Pericardium fibroblast (primary cell): ENCODE measurements at places on chromosomes 3 and 15. TPM values are rescaled to one million over a fixed set of nuclear protein-coding genes. Genes with fewer than 3 reads are reported as not detected.

The CAND2 gene
- total RNA-seq, result 2.3 and 6.0 TPM in 2 replicates

The TOMM70 gene
- total RNA-seq, result 26.8 and 37.1 TPM in 2 replicates

The SKIL gene
- total RNA-seq, result 28.7 and 42.0 TPM in 2 replicates

The LYZL4 gene
- not detected in 2 replicates for total RNA-seq

The SHC4 gene
- 0.09 and 5.6 TPM in 2 replicates for total RNA-seq

The GADL1 gene
- total RNA-seq, result not detected in 2 replicates
